Anterior cingulate cortex (tissue), 58 donors: ENCODE measurements at places on chromosomes 1 and 21.
A peak's percentile ranks its signal among the peaks of the same experiment; 100 is the strongest.

DNA sequence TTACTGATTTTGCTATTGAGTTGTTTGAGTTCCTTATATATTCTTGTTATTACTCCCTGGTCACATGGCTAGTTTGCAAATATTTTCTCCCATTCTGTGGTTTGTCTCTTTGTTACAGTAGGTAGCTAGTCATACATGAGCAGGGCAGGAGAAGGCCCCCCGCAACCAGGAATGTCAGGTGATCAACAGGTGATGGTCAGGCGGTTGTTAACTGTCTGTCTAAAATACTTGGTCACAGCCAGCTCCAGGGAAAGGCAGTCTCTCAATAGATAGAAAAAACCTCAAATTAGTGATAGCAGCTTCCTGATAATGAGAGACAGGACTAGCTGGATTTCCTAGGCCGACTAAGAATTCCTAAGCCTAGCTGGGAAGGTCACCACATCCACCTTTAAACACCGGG is 217.9 kb downstream of the RHOU start:
- no peak for DNase-seq

GRCh38 chr1:246831543-246831942 is 100.2 kb downstream of the AHCTF1 start:
- no peak for DNase-seq

GRCh38 chr1:96923753-96924152 is 202.2 kb downstream of the PTBP2 start:
- no peak for DNase-seq

DNA sequence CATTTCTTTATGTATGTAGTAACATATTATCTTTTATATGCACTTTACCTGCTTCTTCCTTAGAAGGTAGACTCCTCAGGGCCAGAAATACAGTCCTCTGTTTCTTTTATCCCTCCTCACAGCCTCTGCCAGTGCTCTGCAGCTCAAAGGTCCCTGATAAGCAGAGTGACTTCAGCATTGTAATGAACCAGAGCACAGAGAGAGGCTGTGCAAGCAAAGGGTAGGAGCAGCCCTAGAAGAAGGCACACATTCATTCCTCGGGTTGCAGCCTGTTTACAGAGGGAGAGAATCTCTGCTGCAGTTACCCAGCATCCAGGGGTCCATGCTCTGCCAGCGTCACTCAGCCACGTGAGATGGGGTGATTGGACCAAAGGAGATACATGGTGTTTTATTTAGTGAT is 101.1 kb downstream of the RHOU start:
- no peak for DNase-seq

- no peak for DNase-seq
Observed at GRCh38 chr1:7752512-7753417, 18.3 kb upstream of the VAMP3 start.

- no peak for DNase-seq
Observed at GRCh38 chr21:46218906-46219590, 9.5 kb downstream of the LSS start.

DNA sequence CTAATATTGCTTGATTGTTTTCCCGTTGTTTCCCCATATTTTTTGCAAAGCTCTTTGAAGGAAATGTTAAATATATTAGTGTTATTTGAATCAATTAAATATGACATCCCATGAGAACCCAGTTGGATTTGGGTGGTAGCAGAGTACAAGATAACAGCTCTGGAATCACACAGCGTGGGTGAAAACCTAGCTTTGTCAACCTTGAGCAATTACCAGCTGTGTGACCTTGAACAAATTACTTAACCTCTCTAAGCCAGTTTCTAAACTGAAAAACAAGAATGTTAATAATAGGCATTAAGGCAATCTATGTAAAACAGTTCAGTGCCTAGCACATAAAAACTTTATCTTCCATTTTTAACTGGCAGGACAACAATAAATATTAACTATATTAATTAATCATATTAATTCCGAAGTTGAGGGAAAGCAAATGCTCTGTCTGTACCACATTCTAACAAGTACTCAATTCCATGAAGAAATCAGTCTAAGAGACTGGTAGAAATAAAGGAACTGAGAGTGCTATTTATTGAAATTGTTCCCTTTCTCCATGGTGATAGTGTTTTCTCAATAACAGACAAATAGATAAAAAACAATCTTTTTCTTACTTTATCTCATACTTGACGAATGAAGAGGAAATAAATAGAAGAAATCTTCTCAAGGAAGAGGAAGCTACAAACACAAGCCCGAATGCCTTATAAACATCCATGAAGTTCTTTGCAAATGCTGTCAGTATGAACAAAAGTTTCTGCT is 27.0 kb downstream of the DNASE2B start:
- no peak for DNase-seq

- DNase-seq, result no peak
Observed at GRCh38 chr21:45630066-45630694, 13.3 kb upstream of the PCBP3 start.

DNA sequence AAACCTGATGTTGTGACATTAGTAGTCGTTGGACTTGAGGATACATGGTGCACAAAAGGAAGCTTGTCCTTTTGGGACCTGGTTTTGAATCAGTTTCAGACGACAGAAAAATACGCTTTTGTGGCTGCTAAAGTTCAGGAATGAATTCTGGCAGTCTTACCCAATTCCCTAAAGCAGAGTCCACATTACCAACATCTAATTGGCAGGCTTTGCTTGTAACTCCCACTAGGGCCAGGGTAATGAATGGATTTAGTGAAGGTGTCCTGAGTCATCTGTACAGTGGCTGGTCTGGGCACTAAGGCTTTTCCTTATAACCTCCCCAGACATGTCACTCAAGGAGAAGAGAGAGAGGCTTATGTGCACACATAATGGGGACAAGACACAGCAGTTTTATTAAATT is 66.2 kb upstream of the RNPC3 start:
- no peak for DNase-seq

DNA sequence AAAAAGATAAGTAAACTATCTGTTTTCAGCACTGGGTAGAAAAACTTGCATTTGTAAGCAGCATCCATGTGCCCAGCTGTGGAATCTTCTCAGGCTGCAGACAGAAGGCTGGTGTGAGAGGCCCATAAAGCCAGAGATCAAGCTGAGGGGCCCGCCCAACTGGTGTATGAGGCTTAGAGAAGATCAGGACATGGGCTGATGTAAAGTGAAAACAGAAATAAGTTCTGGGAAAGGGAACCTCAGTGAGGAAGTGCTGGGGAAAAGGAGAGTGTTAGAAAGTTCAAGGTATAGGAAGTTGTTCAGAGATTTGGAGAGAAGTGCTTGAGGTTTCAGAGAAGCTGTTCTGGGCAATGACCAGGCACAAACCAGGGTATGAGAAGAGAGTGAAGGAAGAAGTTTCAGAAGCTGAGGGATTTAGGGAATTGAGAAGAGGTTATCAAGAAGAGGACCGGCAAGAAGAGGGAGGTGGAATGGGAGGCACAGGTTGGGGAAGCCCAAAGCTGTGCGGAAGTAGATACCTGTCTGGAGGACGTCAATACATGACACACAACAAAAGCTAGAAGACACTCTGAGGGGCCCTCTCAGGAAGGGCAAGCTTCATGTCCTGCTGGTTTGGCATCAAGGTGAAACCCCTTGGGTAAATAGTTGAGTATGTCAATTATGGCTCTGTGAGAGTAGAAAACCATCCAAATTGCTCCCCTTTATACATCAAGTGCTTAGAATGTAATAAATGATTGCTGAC is 2.7 kb upstream of the CD5L start:
- no peak for DNase-seq

- no peak for DNase-seq
Observed at GRCh38 chr1:152410599-152410998, 3.5 kb downstream of the CRNN start.

- DNase-seq, result no peak
Observed at GRCh38 chr1:200363264-200363933, 46.4 kb downstream of the ZNF281 start.

DNA sequence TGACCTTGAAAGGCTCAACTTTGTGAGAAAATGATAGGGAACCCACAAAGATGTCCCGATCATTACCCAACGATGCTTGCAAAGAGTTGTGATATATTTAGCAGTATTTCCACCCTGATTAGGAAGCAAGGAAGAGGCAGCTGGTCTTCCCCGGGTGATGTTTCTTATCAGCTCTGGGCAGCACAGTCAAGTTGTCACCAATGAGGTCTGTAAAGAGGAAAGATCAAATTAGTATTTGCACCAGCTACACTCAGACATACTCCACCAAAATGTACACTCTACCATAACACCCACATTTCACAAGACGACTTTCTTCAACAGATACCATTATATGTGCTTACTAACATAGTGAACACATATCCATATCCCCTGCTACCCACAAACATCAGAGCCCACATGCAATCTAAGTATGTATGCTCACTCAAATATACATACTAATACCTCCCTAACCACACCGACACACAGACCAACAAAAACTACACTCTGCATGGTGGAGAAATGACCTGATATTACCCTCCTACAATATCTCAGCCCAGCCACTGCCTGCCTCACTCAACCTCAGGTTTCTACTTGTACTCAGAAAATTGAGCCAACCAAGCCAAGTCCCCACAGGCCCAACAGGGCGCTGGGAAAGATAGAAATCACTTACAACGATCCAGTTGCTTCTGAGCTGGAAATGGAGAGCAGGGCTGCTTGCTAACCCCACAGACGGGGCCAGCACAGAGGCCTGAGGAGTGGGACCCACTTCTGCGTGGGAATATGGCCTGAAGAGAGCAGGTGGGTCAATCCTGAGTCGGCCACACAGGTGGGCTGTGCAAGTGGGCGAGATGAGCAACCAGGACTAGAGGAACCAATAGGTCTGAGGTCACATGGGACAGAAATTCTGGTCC is 4.6 kb upstream of the BTG2 start:
- DNase-seq, result no peak

DNA sequence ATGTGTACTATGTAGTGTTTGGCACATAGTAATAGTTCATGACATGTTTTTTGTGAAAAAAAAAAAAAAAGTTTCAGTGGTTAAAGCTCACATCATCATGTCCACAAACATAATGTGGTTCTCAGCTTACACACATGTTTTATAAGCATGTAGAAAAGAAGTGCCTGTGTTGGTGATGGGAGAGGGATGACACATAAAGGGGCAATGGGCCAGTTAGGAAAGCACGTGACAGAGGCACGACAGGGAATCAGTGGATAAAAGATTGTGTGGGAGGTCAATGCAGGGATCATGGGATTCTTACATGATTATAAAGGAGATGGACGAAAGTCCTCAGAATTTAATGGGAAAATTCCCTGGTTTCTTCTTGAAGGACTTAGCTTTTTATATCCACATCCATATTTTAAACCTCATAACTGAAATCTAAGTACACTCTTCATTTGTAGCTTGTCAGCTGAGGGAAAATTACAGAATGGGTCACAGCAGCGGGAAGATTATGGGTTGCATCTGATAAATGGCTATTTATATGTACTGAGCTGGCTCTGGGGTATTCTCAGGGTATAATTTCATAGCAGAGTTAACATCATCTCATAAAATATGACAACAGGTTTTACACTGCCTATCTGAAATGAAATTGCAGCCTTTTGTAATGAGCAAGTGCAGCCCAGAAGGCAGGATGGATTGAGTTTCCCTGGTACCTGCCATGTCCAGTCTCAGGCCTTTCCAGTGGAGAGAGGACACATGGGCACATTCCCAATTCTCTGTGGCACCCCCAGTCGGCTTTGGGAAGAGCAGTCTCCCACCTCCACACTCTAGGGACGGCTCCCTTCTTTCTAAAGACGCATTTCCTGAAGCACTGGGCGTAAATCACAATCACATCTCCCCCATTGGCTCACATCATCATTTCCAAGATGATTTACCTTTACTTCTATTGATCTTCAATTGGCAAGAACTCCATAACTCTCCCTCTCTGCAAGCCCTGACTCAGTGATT is 42.3 kb upstream of the NHLH2 start:
- DNase-seq, result no peak

DNA sequence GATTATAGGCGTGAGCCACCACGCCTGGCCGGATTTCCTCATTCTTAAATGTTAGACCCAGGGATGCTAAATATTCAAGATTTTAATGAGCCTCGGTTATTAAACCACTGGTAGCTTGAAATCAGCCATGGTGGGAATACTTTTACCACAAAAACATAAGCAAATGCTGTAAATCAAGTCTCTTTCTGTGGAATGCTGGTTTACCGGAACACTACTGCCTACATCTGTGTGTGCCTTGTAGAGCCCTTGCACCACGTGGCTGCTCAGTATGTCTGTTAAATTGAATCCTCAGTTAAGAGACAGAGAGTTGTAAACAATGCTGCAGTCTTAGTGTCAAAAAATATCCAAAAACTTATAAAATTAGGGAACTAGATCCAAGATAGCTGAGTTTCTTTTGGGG is 26.8 kb upstream of the CNN3 start:
- no peak for DNase-seq

GRCh38 chr1:156750711-156751450 is 594 bp downstream of the HDGF start:
- peak; percentile 58 for DNase-seq

GRCh38 chr21:42234464-42235241 is 15.7 kb downstream of the ABCG1 start:
- DNase-seq, result peak; percentile 53

DNA sequence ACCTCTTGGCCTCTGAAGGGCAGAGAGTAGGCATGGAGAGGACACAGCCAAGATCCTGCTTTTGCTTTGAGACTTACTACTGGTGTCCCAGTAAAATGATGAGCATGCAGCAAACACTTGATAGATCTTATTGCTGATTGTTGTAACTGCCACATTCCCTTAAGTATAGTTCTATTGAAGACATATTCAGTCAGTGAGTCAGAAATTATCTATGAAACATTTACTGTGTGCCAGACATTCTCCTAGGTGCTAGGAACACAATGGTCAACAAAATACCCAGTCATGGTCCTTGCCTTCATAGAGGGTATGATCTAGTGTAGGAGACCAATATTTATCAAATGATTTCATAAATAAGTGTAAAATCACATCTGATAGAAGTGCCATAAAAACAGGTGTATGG is 13.6 kb downstream of the STYXL2 start:
- no peak for DNase-seq

GRCh38 chr1:112711670-112712069 is 3.5 kb downstream of the PPM1J start:
- DNase-seq, result no peak

GRCh38 chr1:180926164-180926981 is 13.7 kb downstream of the KIAA1614 start:
- peak; percentile 61 for DNase-seq
